ENCODE measurements at places on chromosomes 1 and 21. TPM values are rescaled to one million over a fixed set of nuclear protein-coding genes. Genes with fewer than 3 reads are reported as not detected.

GRCh38 chr1:91031081-91031480, 9.2 kb upstream of the ZNF644 start:
- H3K36me3 ChIP-seq: no peaks in the 10 kb centered on the region
- no peaks in the 10 kb centered on the region for H3K27me3 ChIP-seq

DNA sequence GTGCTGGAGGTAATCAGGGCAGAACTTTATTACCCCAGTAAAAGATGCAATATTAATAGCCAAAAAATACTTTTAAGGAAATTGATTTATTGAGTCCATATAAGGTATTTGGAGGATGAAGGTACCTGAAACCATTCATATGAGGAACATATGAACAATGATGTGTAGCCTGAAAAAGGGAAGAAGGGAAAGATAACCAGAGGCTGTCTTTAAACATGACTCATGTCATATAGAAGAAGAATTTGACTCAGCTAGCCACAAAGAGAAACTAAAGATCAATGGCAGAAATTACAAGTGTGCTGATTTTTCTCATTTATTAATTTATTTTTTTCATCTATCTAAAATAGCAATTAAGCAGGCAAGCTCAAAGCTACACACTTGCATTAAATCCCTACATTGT, 136.2 kb upstream of the DUSP10 start:
- H3K4me3 ChIP-seq: no peak overlapping the region
- DNase-seq: no peak
- no peaks in the 10 kb centered on the region for H3K36me3 ChIP-seq
- no peaks in the 10 kb centered on the region for H3K4me1 ChIP-seq
- H3K27ac ChIP-seq: no peak overlapping the region

KCNE1 gene
- total RNA-seq: not detected

GRCh38 chr1:24364975-24365678, 46.0 kb downstream of the GRHL3 start:
- H3K27ac ChIP-seq: peak overlapping the region; percentile 92
- no peaks in the 10 kb centered on the region for H3K27me3 ChIP-seq
- no peak overlapping the region for H3K4me3 ChIP-seq
- DNase-seq: no peak
- H3K36me3 ChIP-seq: peaks cover 17% of the 10 kb centered on the region

DNA sequence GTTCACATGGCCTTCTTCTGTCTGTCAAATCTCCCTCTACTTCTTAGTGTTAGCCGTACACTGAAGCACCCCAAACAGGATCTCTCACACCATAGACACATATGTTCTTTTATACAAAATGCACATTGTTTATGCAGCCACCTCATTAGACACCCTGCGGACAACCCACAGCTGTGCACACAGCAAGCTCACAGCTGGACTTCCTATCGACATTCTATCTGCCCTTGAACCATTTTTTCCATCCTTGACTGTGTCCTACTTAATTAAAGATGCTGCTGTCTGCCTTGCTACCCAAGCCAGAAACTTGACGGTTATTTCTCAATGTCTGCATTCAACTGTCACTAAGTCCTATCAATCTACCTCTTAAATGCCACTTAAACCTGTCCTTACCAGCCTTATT, 3.2 kb upstream of the ZBTB21 start:
- H3K4me3 ChIP-seq: no peak overlapping the region
- peak overlapping the region; percentile 59 for H3K27ac ChIP-seq
- no peaks in the 10 kb centered on the region for H3K27me3 ChIP-seq
- H3K4me1 ChIP-seq: peaks cover 4% of the 10 kb centered on the region
- no peaks in the 10 kb centered on the region for H3K36me3 ChIP-seq

DNA sequence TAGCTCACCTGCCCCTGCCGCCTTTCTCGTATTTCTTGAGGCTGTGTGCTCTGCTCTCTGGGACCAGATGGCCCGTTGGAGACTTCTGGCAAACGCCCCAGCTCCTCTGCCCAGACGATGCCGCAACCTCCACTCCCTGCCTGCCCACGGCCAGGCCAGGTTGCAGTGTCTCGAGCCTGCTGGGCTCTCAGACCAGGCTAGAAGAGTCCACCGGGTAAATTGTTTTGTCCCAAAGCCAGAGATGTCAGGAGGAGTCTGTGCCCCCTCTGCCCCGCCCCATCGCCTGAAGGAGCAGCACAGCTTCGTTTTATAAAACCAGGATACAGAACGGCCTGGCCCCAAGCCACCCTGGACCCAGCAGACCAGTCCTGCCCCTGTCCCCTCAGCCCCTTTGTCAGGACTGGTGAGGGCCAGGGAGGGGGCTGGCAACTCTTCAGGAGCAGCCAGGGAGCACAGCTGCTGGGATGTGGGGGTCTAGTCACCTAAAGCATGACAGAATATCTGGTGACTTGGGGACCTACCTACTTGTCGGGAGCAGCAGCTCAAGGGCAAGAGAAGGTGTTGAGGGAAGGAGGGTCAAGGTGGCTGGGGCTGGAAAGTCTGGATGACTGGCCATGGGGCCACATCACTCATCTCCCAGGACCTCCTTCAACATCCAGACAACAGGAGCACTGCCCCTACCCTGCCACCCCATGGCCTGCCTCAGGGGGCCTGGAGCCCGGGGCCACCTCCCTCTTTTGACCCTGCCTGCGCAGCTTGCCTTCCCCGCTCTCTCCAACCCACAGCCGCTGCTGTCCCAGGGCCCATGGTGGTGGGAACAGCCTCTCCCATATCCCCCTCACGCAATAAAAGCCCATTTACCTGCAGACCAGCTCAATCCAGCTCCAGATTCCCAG, 33.9 kb upstream of the LBR start:
- no peak overlapping the region for H3K4me3 ChIP-seq
- H3K4me1 ChIP-seq: peaks cover 50% of the 10 kb centered on the region
- no peaks in the 10 kb centered on the region for H3K36me3 ChIP-seq

YBEY gene
- 17.9 TPM for total RNA-seq

- H3K4me3 ChIP-seq: no peak overlapping the region
- H3K36me3 ChIP-seq: no peaks in the 10 kb centered on the region
- DNase-seq: no peak
- no peak overlapping the region for H3K27ac ChIP-seq
Observed at GRCh38 chr1:20426371-20426770, 59.6 kb downstream of the CAMK2N1 start.

DNA sequence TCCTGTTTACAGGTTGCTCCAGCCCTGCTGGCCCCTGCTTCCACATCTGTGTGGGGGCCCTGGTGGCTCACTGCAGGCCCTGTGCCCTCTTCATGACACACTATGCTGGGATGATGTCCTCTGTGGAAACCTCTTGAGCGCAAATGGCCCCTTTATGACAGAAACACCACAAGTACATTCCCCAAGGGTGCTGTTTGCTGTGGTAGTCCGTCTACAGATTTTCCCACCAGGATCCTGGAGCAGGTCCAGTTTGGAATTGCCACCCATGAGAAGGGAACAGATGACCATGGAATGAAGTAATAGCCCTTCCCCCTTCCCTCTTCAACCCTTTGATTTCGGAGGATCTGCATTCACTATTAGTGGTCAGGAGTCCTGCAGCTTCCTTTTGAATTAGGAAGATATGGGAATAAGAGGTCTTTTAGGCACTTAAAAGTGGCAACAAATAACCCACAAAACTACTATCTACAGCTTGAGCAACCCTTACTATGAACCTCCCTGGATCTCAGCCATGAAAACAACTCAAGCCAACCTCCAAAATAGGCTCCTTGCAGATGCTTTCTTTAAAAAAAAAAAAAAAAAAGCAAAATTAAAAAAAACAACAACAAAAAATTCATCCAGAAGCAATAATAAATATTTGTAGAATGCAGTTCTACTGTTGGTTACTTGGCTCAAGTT, 121.9 kb upstream of the TSPAN2 start:
- H3K4me3 ChIP-seq: no peak overlapping the region
- H3K4me1 ChIP-seq: no peaks in the 10 kb centered on the region
- no peak for DNase-seq
- no peaks in the 10 kb centered on the region for H3K27me3 ChIP-seq
- H3K27ac ChIP-seq: no peak overlapping the region
- no peaks in the 10 kb centered on the region for H3K36me3 ChIP-seq

- no peak for DNase-seq
- no peaks in the 10 kb centered on the region for H3K36me3 ChIP-seq
- H3K27me3 ChIP-seq: no peaks in the 10 kb centered on the region
- H3K4me3 ChIP-seq: no peak overlapping the region
- no peak overlapping the region for H3K27ac ChIP-seq
Observed at GRCh38 chr1:50559421-50559820, 136.2 kb upstream of the DMRTA2 start.

GRCh38 chr1:227654858-227655752, 80.0 kb downstream of the JMJD4 start:
- DNase-seq: no peak
- H3K4me1 ChIP-seq: no peaks in the 10 kb centered on the region
- no peaks in the 10 kb centered on the region for H3K36me3 ChIP-seq

XPR1 gene
- 6.8 TPM for total RNA-seq

- H3K4me1 ChIP-seq: peaks cover 48% of the 10 kb centered on the region
- no peak overlapping the region for H3K27ac ChIP-seq
- no peak for DNase-seq
- no peak overlapping the region for H3K4me3 ChIP-seq
- peaks cover 48% of the 10 kb centered on the region for H3K27me3 ChIP-seq
- H3K36me3 ChIP-seq: no peaks in the 10 kb centered on the region
Observed at GRCh38 chr1:11649237-11649623, 5.0 kb downstream of the FBXO2 start.

GRCh38 chr1:44672961-44673674, 1.2 kb downstream of the TMEM53 start:
- H3K4me1 ChIP-seq: peaks cover 57% of the 10 kb centered on the region
- no peaks in the 10 kb centered on the region for H3K27me3 ChIP-seq
- no peaks in the 10 kb centered on the region for H3K36me3 ChIP-seq
- H3K27ac ChIP-seq: peak overlapping the region; percentile 98

GRCh38 chr1:14313731-14314431, 284.6 kb upstream of the KAZN start:
- no peaks in the 10 kb centered on the region for H3K4me1 ChIP-seq
- no peak for DNase-seq
- no peaks in the 10 kb centered on the region for H3K36me3 ChIP-seq
- no peak overlapping the region for H3K27ac ChIP-seq

PAQR6 gene
- total RNA-seq: 0.88 TPM

DNA sequence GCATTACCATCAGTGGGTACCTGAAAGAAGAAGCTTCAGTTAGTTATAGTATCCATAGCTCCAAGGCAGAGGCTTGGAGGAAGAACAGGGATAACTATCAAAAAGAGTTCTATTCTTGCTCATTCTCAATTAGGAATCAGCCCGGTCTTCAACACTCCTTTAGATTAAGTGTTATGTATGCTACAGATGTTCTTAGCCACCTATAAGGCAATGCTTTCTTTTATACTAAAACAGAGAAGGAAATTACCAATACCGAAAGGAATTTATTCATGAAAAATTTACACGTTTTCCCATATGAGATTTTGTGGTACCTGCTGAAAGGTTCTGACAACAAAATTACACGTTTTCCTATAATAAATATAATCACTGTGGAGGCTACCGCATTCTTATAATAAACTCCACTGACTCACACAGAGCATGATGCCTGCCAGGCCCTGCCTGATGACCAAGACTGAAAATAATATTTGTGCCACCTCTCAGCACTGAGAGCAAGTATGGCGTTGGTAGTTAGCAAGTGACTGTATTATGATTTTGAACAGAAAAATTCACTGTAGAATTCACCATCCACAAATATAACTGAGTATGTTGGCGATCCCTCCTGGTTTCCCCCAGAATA, 58.3 kb downstream of the APP start:
- no peak for DNase-seq
- peaks cover 40% of the 10 kb centered on the region for H3K36me3 ChIP-seq
- H3K4me1 ChIP-seq: peaks cover 13% of the 10 kb centered on the region
- no peaks in the 10 kb centered on the region for H3K27me3 ChIP-seq
- H3K27ac ChIP-seq: no peak overlapping the region

DNA sequence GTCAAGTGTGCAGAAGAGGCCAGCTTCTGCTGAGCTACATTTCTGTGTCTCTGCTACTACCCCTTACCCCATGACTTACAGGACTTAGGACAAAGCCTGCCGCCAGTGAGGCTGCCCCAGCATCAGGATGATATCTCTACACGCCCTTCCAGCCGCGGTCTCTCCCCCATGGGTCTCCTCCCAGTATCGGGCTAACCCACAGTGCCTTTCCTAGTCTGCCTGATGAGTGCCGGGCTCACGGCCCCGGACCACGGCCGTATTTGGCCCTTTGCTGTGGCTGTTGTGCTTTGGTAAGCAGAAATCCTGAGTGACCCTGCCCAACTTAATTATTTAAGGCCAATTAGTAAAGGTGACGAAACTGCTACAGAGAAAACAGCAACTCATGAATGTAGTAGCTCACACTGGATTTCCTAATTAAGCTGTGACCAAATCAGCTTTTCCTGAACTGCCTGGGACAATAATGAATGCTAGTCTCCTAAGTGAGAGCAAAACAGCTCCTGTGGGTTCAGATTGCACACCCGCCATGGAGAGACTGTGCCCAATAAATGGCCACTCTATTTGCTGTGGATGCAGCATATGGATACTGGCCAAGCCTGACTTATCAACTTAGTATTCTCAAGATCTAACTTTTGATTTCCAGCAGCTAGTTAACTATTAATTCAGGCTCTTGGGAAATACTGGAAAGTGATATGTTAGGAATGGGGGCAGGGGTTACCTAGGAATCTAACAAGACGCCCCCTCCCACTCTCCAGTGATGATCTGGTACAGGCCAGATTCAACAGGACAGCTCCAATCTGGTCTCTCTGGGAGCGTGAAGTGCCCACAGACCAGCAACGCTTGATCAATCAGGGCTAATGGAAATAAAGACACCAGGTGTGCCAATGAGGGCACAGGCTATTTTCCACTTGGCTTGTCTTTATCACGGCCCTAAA, 123.3 kb upstream of the IFFO2 start:
- no peak overlapping the region for H3K4me3 ChIP-seq
- H3K27ac ChIP-seq: peak overlapping the region; percentile 87
- peaks cover 45% of the 10 kb centered on the region for H3K36me3 ChIP-seq

FAM163A gene
- total RNA-seq: not detected

RHOU gene
- 0.61 TPM for total RNA-seq

DNA sequence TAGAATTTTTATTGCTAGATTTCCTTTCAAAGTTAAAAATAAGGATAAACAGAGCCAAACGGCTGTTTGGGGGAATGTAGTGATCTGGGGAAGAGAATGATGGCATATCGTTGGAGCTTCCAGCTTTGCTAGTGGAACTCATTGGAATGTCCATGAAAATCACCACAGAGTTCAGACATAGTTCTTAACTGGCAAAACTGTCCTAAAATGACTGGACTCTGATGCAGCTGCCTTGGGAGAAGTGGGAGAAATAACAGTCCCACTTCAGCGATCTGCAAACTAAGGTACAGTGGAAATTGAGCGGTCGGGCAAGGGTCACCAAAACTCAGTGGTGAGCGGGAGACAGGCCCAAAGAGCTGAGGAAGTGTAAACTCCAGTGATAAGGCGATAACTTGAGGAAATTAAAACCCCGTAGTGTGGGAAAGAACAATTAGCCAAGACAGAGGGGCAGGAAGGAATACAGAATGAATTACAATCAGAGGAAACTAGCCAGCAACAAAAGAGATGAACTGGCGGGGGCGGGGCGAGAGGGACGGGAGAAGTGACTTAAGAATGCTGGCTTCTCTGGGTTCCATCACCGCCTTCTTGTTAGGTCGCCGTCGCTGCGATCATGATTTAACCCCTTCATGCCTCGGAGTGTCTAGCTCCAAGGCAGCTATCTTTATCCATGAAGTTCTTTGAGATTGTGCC, 89.8 kb upstream of the ARHGAP29 start:
- no peak overlapping the region for H3K4me3 ChIP-seq
- H3K4me1 ChIP-seq: peaks cover 5% of the 10 kb centered on the region
- H3K36me3 ChIP-seq: no peaks in the 10 kb centered on the region
- no peak for DNase-seq
- no peaks in the 10 kb centered on the region for H3K27me3 ChIP-seq
- peak overlapping the region; percentile 65 for H3K27ac ChIP-seq

- H3K27ac ChIP-seq: no peak overlapping the region
- H3K4me3 ChIP-seq: no peak overlapping the region
- DNase-seq: no peak
- no peaks in the 10 kb centered on the region for H3K27me3 ChIP-seq
- no peaks in the 10 kb centered on the region for H3K4me1 ChIP-seq
Observed at GRCh38 chr1:194293851-194294405, 1107.5 kb upstream of the B3GALT2 start.

GSTM1 gene
- 0.83 TPM for total RNA-seq
